ENCODE measurements at places on chromosomes 4 and X.

DNA sequence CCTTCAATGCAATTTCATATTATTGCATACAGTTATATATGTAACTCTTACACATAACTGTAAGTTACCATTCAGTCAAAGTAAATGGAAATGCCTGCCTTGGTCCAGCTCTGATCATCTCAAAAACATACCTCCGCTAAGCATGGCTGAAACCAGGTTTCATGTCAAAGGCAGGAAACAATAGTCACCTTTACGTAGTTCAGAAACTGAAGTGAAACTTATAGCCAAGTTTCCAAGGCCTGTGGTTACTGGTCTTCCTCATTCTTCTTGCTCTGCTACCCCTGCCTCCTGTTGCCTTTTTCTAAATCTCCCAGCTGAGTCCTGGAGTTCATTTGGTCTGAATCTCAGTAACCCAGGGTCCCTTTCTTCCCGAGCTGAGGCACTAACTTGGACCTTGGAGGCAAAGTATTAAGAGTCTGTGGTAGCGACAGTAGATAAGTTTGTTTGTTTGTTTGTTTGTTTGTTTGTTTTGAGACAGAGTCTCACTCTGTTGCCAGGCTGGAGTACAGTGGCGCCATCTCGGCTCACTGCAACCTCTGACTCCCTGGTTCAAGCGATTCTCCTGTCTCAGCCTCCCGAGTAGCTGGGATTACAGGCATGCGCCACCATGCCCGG, 30.8 kb downstream of the DAPP1 start:
- peak; percentile 57 for DNase-seq

- no peak for DNase-seq
These were observed 208.9 kb upstream of the SLIT2 start for GRCh38 chr4:20042769-20043168.

GRCh38 chrX:23664496-23664895, 2.8 kb upstream of the PRDX4 start:
- no peak for DNase-seq

- no peak for DNase-seq
These were observed 219.7 kb upstream of the ETNPPL start for GRCh38 chr4:108982402-108983185.

DNA sequence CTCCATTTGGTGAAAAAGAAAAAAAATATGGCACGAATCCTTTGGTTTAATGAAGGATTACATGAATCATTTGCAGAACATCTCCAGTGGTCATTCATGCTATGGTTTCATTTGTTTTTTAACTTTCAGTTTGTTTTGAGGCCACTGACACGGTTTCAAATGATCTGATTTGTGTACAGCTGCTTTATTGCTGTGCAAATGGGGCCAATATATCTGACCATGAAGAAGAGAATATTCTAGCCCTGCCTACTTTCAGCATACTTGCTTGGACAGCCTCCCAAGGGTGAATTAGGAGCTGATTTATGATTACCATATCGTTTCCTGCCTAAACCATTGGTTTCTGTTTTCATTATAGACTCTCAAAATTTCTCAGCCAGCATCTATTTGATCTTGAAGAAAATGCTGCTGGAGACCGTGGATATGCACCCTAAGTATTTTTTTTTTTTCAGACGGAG, 30.7 kb downstream of the SPARCL1 start:
- DNase-seq = no peak

Measured in KBM-7 (cell line).